ENCODE measurements at places on chromosomes 6 and 20. TPM values are rescaled to one million over a fixed set of nuclear protein-coding genes. Genes with fewer than 3 reads are reported as not detected.

DNA sequence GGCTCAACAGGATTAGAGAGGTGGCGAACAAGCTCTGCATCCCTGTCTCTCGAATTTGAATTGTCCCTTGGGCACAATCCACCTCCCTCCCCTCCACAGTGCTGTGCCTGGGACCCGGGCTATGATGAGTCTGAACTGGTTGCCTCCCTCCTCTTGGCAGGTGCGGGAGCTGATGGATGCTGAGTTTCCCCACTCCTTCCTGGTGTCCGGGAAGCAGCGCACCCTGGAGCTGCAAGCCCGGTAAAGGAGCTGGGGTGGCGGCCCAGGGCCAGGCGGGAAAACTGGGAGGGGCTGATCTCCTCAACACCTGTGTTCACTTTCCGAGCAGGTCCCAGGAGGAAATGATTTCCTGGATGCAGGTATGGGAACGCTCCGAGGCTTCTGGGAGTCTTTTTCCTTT is 14.9 kb downstream of the FGD2 start:
- DNase-seq, result no peak
- no peaks in the 10 kb centered on the region for H3K36me3 ChIP-seq
- H3K4me1 ChIP-seq, result peaks cover 11% of the 10 kb centered on the region
- no peak overlapping the region for H3K4me3 ChIP-seq
- H3K27ac ChIP-seq, result no peak overlapping the region
- no peaks in the 10 kb centered on the region for H3K27me3 ChIP-seq

- no peak overlapping the region for H3K4me3 ChIP-seq
- DNase-seq, result no peak
- H3K27ac ChIP-seq, result peak overlapping the region; percentile 59
- H3K36me3 ChIP-seq, result no peaks in the 10 kb centered on the region
- H3K4me1 ChIP-seq, result peaks cover 14% of the 10 kb centered on the region
Observed at GRCh38 chr20:2387180-2387577, 6.5 kb downstream of the TGM6 start.

- H3K4me3 ChIP-seq, result no peak overlapping the region
- H3K36me3 ChIP-seq, result no peaks in the 10 kb centered on the region
- no peak for DNase-seq
- no peak overlapping the region for H3K27ac ChIP-seq
- no peaks in the 10 kb centered on the region for H3K4me1 ChIP-seq
- H3K27me3 ChIP-seq, result no peaks in the 10 kb centered on the region
Observed at GRCh38 chr6:25623879-25624278, 28.1 kb upstream of the SCGN start.

DNA sequence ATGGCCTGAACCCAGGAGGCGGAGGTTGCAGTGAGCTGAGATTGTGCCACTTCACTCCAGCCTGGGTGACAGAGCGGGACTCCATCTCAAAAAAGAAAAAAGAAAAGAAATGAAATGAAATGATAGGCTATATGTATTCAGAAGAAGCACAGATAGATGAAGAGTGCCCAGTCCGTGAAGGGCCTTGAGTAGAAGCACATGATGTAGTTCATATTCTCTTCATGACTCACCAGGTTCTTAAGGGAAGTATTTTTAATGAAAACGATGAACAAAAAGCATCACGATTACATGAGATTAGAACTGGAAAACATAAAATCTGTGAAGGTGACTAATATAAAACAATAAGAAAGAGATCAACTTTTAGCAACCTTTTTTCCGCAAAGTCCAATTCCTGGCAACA is 29.8 kb downstream of the TPD52L1 start:
- no peaks in the 10 kb centered on the region for H3K36me3 ChIP-seq
- no peaks in the 10 kb centered on the region for H3K27me3 ChIP-seq
- peak overlapping the region; percentile 54 for H3K27ac ChIP-seq

DNA sequence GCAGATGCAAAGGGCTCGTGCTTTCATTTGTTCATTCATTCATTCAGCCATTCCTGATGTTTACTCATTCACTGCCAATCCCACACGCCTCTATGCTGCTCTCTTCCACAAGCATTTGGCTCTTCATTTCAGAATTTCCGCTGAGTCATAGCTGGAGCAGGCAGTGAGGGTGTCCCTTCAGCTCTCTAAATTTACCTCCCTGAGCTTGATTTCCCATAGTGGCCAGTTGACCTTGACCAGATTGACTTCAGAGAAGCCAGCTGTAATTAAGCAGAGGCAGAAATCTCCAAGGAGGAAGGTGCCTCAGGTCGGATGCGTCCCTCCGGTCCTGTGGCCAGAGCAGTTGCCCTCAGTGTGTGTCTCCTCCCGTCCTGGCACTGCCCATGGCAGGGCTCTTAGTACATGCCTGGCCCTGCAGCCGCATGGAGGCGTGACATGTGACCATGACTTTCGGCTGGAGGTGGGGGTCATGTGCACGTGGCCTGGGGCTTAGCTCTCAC is 267.2 kb upstream of the ECI2 start:
- no peaks in the 10 kb centered on the region for H3K27me3 ChIP-seq
- DNase-seq, result peak; percentile 86
- no peaks in the 10 kb centered on the region for H3K36me3 ChIP-seq
- peaks cover 12% of the 10 kb centered on the region for H3K4me1 ChIP-seq

- no peaks in the 10 kb centered on the region for H3K27me3 ChIP-seq
- peaks cover 40% of the 10 kb centered on the region for H3K4me1 ChIP-seq
- no peaks in the 10 kb centered on the region for H3K36me3 ChIP-seq
- DNase-seq, result peak; percentile 52
- H3K4me3 ChIP-seq, result no peak overlapping the region
Observed at GRCh38 chr6:53986721-53987521, 124.3 kb upstream of the MLIP start.

DNA sequence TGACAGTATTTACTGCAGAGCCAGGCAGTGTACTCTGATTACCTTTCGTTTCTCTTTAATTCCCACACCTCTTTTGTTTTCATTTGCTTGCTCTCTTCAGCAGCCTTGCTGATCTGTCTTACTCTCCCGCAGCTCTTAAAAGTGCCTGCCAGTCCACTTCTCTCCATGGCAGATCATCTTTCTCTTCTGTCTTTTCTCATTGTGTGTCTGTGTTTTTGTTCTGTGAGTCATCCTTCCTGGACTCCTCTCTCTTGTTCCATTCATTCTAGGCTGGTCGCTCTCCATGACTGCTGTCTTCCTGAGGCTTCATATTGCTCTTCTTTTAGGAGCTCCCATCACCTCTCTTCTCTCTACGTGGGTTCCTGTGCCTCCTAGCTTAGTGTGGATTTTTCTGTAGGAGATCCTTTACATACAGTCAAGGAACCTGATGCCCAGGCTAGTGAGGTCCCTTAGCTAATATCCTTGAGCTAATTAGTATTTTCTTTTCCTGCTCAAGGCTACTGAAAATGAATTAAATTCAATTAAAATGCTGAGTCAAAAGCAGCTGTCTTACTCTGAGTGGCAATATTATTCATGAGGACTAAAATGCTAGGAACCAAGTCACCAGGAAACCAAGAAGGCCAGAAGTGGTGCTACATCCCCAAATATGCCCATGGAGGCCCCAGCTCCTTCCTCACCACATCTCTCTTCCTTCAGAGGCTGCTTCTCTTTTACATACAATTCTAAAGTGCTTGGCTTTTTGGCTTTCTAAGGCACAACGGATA is 86.1 kb downstream of the SLX4IP start:
- no peaks in the 10 kb centered on the region for H3K27me3 ChIP-seq
- H3K4me3 ChIP-seq, result no peak overlapping the region
- peaks cover 43% of the 10 kb centered on the region for H3K4me1 ChIP-seq
- H3K27ac ChIP-seq, result peak overlapping the region; percentile 60
- H3K36me3 ChIP-seq, result no peaks in the 10 kb centered on the region
- peak; percentile 87 for DNase-seq

GRCh38 chr20:31835977-31836852 is 9.2 kb downstream of the FOXS1 start:
- peaks cover 49% of the 10 kb centered on the region for H3K4me1 ChIP-seq
- H3K36me3 ChIP-seq, result no peaks in the 10 kb centered on the region
- peak overlapping the region; percentile 16 for H3K4me3 ChIP-seq

- H3K4me1 ChIP-seq, result no peaks in the 10 kb centered on the region
- H3K27ac ChIP-seq, result no peak overlapping the region
- no peak overlapping the region for H3K4me3 ChIP-seq
- H3K27me3 ChIP-seq, result no peaks in the 10 kb centered on the region
- H3K36me3 ChIP-seq, result no peaks in the 10 kb centered on the region
- no peak for DNase-seq
Observed at GRCh38 chr20:15475483-15475882, 1097.8 kb downstream of the KIF16B start.

DNA sequence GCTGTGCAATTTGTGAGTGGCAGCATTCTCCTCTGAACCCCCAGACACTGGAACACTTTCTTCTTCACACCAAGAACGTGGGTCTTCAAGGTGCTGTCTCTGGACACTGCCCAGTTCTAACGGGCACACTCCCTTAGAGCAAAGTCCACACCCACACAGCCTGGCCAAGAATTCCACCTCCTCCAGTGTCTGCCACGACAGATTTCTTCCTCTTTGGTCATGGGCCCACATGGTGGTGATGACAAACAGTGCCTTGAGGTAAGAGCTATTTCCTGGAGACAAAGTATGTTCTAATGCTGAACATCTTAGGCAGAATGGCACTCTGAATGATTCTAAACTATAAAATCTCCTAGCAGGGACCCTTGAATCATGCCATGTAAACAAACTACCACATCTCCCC is 25.5 kb upstream of the SSTR4 start:
- H3K36me3 ChIP-seq, result no peaks in the 10 kb centered on the region
- H3K27me3 ChIP-seq, result peaks cover 2% of the 10 kb centered on the region
- no peak overlapping the region for H3K27ac ChIP-seq
- no peaks in the 10 kb centered on the region for H3K4me1 ChIP-seq
- H3K4me3 ChIP-seq, result no peak overlapping the region
- DNase-seq, result no peak

DNA sequence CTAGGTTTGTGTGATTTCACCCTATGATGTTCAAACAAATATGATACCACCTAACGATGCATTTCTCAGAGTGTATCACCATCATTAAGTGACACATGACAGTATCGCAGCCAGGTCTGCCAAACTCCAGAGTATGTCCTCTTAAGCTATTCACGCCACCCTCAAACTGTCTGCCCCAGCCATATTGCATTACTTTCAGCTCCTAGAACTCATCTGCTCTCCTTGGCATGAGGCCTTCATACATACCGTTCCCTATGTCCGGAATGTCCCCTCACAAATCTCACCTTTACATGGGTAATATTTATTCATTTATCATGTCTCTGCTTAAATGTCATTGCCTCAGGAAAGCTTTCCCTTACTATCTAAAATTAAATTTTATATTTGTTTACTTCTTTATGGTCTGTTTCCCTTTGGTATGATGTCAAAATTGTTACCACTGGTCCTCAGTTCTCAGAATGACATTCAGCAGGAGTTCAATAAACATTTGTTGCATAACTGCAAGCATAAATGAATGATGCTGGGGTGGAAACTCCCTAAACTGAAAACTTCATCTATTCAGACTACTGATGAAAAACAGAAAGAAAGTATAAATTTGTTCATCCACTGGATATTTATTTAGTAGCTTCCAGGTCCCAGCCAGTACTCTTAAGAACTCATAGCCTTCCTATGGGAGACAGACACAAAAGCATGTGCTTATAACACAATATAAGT is 3.2 kb downstream of the SESN1 start:
- no peaks in the 10 kb centered on the region for H3K27me3 ChIP-seq
- no peak overlapping the region for H3K27ac ChIP-seq
- no peak overlapping the region for H3K4me3 ChIP-seq
- H3K36me3 ChIP-seq, result no peaks in the 10 kb centered on the region
- no peak for DNase-seq

Gene SLC22A16
- total RNA-seq, result not detected

Gene KCNK5
- total RNA-seq, result 0.14 TPM

Gene GPLD1
- 0.75 TPM for total RNA-seq

Data from astrocyte (in vitro differentiated cells and primary cell).